ENCODE measurements at places on chromosomes 2 and 18.

- no peak for DNase-seq
Measured at GRCh38 chr2:21644266-21644665, 520.5 kb downstream of the TDRD15 start.

GRCh38 chr2:172366596-172367150 lies 60.7 kb upstream of the ITGA6 start:
- DNase-seq: no peak

- DNase-seq: no peak
Measured at GRCh38 chr18:70663141-70663540, 374.3 kb downstream of the SOCS6 start.

- no peak for DNase-seq
Measured at GRCh38 chr2:103616891-103617290, 855.1 kb downstream of the TMEM182 start.

DNA sequence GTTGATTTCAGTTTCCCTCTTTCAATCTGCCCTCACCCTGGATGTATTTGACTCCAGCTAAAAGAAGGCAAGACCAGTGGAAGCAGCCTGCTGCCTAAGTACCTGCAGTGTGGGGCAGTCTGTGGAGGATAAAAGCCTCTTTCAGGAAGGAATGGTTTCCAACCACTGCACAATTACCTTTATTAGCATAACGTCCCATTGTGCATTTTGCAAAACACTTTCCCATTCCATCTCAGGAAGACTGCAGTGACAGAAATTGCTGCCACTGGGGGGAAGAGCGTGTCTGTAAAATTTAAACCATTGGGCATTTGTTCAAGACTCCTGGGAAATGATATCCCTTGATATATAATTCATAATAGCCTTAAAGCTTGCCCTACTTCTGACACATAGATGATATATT lies 26.2 kb downstream of the CYRIA start:
- no peak for DNase-seq

DNA sequence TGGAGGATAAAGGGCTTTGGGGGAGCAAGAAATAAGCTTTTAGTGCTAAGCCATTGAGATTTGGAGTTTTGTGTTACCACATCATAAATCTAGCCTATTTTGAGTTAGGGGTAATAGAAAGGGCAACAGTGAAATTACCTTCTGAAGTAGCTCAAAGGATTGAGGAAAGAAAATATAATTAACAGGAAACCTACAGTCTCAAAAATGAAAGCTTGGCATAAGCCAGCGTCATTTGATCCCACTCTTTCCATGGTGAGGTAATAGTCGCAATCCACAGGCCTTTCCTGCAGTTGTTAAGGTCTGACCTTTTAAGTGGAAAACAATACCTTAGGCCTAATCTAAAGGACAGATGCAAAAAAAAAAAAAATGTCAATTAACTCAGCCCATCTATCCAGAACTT lies 182.7 kb downstream of the UXS1 start:
- no peak for DNase-seq

GRCh38 chr2:3872451-3872850 lies 169.1 kb downstream of the DCDC2C start:
- no peak for DNase-seq

DNA sequence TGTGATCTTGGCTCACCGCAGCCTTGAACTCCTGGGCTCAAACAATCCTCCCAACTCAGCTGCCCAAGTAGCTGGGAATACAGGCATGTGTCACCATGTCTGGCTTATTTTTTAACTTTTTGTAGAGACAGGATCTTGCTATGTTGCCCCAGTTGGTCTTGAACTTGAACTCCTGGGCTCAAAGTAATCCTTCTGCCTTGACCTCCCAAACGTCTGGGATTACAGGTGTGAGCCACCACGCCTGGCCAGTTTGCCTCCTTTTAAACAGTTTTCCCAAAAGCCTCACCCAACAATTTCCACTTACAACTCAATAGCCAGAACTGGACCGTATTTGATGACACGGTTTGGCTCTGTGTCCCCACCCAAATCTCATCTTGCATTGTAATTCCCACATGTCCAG lies 300.9 kb upstream of the STON1 start:
- DNase-seq: no peak

DNA sequence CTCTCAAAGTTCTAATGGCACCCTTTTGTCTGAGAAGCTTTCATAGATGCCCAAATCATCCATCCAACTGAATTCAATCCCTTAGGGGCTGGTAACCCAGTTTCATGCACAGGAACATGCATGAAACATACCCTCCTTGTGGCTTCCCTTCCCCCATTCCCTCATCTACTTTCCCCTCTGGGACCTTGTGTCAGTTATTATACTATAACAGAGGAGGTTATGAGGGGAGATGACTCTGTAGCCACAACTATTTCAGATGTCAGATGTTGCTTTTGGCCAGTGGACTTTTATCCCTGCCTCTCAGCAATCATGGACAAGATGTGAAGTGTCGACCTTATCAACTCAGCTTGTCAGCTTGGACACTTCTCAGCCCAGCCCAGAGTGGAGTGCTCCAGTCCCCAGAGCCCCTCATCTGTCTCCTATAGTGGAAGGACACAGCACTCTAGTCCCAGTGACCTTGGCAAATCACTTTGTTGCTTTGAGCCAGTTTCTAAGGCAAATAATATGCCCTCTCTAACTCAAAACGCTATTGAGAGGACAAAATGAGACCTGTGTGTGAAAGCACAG lies 8.4 kb downstream of the DHRS9 start:
- DNase-seq: no peak

DNA sequence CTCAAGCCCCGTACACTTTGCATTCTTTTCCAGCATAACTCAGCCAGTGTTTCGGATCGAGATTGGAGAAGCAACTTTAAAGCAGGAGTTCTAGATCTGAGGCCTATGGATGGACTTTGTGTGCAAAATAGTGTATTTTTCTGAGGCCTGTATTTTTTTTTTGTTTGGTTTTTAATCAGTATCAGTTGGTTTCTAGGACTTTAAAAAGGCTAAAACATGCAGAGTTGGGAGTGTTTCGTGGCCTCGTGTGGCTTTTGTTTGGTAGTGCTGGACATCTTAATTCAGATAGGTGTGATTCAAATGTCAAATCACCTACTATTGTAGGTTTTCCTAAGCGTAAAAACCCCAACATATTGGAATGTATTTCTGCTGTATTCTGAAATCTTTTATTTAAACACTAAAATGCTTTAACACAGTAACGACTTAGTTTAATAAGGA lies 282 bp upstream of the PUS10 start:
- DNase-seq: no peak

DNA sequence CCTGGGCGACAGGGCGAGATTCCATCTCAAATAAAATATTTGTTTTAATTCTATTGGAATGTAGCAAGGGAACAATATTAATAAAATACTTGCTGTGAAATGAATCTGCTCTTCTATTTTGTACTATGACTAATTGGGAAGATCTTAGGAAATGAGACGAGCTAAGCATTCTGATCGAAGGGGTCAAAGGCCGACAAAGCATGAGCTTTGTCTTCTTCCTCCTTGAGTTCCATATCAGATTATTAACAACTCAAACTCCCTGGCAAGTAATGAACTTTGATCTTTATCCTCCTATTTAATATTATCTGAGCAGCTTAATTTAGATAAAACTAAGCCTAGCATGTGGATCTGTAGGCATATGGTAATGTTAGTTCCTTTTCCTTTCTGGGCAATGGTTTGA lies 15.5 kb downstream of the GEMIN6 start:
- no peak for DNase-seq

DNA sequence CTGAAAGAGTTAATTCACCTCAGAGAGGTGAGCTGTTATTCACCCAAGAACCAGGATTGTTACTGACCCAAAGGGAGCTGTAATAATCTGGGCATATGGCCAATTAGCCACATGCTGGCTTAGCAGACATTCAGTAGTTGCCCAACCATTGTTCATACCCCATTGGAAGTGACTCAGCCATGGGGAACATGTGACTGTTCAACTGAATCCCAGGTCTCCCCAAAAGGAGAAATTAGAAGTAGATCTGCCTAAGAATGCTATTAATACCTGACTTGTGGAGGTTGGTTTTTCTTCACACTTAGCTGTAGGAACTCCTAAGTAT lies 272.6 kb upstream of the UBE2E3 start:
- DNase-seq: peak; percentile 83

- DNase-seq: no peak
Measured at GRCh38 chr18:54150226-54150625, 74.2 kb downstream of the MBD2 start.

GRCh38 chr18:28176698-28176947 lies 307 bp downstream of the CDH2 start:
- DNase-seq: no peak

- DNase-seq: no peak
Measured at GRCh38 chr2:35116151-35116550, 1239.4 kb upstream of the CRIM1 start.

Measured in fibroblast of skin of abdomen (primary cell).